ENCODE measurements at places on chromosomes 6 and 20.

- DNase-seq, result no peak
Observed at GRCh38 chr6:44117397-44118128, 9.7 kb downstream of the MRPL14 start.

DNA sequence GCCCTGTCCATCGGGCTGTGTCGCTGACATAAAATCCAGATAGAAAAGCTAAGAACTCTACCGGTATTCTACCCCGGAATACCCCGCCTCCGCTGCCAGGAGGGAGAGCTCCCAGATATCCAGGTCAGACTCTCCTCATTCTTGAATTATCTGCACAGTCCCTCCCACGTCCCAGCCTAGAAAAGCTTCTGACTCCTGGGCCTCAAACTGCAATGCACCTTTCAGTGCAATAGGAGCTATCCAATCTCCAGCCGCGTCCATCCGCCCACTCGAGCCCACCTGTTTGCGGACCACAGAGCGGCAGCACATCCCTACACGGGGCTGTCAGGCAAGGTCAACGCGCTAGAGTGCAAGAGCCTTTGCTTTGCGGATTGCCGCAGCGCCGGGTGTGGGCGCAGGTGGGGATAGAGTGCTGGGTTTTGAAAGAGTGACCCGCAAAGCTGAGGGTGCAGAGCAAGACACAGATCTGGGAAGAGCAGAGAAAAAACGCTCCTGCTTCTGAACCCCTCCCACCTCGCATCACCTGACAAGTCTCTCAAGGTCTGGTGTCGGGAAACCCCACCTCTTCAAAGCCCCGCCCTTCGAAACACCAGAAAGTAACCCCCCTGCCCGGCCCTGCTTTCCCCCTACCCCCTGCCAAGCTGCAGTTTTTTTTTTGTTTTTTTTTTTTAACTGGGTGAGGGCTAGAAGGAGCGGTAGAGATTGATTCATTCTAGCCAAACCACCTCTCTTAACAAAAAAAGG lies 1.3 kb downstream of the TAPBP start:
- DNase-seq, result peak; percentile 81

DNA sequence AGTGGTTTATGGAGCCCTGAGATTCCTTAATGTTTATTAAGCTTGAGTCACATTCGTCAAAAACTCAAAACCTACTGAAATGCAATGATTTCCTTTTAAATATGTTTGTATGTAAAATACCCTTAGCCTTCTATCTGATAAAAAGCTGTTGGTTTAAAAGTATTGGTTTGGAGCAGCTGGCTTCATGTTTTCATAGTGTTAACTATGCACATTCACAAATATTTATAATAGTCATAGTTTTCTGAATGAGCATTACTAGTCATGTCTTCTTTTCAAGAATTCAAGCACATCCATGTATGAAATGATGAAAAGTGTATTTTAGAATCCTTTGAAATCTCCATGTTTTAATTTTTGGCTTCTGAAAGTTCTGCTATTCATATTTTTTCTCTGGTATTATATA lies 558.6 kb downstream of the UTRN start:
- DNase-seq, result no peak

DNA sequence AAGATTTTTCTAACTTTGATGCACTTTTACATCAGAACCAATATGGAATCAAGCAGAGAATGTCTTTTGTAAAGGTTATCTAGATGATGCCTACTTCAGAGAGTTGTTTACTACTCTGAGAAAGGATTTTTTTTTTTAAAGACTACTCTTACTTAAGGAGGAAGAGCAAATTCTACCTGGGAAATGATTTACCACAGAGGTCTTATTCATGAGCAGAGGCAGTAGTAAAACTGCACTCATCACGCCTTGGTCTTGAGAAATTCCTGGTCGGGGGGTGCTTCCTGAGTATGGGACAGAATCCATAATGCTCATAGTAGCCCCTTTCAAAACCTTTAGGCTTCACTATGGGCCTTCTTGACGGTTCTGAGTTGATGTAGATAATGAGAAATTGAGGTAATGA lies 241.8 kb upstream of the PREP start:
- no peak for DNase-seq

DNA sequence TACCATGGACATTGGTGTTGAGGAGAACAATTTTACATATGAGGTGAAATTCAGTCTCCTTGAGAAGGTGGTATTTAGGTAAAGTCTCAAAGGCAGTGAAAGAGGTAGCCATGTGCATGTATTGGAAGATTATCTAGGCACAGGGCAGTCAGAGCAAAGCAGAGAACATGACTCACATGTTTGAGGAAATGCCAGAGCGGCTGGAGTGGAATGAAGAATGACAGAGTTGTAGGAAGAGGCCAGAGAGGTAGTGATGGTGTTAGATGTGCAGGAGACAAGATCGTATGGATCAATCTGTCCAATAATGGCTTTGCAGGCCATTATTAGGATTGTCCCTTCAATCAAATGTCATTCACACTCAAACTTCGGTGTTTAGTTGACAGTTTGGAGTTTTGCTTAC lies 449.4 kb upstream of the PTCHD4 start:
- DNase-seq, result no peak

DNA sequence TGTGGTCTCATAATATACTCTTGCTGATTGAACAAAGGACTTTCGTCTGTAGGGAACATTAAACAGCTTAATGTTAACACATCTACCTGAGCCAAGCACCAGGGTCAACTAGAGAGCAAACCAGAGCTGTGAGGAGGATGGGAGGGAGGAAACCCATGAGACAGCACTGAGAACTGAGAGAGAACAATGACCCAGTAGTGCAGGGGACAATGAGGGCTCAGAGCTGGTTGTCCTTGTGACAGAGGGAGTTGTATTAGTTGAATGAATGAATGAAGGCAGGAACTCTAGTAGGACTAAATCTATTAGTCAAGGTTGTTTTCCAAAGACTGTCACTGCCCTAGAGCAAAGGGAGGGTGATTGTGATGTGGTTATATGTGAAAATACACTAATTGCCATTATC lies 28.2 kb upstream of the GSTA4 start:
- no peak for DNase-seq

- DNase-seq, result no peak
Observed at GRCh38 chr6:148306286-148306685, 36.4 kb upstream of the SASH1 start.

- no peak for DNase-seq
Observed at GRCh38 chr20:51272401-51272800, 249.5 kb upstream of the KCNG1 start.

- DNase-seq, result no peak
Observed at GRCh38 chr6:57432919-57433684, 115.7 kb downstream of the PRIM2 start.

GRCh38 chr20:13284830-13285229 lies 63.8 kb downstream of the ISM1 start:
- no peak for DNase-seq

DNA sequence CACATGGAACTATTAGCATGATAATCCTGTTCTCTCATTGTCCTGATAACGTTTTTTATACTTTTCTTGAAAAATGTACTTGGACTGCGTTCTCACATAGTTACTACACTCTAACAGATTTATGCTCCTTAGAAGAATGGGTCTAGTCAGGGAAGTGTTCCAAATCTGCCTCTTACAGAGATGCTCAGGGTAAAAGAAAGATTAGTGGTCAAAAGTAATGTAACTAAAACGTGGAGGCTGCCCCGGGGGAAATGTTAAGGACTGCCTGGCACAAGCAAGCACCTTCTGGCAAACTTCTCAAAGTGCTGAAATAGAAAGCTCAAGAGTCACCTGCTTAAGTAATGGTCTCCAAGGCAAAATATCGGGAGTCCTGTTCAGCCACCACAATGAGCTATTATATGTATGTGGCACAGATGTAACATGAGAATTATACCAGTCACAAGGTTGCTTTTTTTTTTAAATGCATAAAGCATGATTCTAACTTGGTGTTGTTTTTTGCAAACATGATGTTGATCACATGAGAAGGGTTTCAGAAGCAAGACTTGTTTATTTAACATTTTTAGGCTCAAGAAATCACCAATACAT lies 244.5 kb upstream of the JARID2 start:
- DNase-seq, result no peak

- DNase-seq, result no peak
Observed at GRCh38 chr20:1848373-1848772, 46.8 kb upstream of the SIRPA start.

DNA sequence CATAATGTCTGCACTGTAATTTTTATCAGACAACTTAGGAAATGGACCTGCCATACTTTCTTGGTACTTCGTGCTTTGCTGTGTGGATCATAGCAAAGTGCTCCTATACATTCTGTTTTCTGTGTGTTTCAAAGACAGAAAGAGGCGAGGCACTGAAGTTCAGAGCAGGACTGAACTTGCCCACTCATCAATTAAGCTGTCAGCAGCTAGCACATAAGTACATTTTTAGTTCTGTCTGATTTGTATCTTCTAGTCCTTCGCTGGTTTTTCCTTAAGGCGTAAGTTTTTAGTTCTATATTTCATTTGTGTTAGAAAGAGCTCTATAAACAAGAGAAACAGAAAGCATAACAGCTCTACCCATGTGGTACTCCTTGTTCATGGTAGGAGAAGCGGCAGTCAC lies 42.1 kb downstream of the MAP3K4 start:
- DNase-seq, result no peak

GRCh38 chr20:57794600-57795341 lies 85.0 kb upstream of the PMEPA1 start:
- DNase-seq, result no peak

DNA sequence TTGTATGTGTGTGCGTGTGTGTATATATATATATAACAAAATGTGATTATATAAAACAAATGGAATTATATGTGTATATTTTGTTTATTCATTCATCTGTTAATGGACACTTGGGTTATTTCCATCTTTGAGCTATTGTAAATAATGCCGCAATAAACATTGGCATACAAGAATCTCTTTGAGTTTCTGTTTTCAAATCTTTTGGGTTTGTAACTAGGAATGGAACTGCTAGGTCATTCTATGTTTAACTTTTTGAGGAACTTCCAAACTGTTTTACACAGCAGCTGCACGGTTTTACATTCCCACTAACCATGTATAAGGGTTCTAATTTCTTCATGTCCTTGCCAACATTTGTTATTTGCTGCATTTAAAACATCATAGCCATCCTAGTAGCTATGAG lies 39.9 kb upstream of the TGM2 start:
- DNase-seq, result no peak

DNA sequence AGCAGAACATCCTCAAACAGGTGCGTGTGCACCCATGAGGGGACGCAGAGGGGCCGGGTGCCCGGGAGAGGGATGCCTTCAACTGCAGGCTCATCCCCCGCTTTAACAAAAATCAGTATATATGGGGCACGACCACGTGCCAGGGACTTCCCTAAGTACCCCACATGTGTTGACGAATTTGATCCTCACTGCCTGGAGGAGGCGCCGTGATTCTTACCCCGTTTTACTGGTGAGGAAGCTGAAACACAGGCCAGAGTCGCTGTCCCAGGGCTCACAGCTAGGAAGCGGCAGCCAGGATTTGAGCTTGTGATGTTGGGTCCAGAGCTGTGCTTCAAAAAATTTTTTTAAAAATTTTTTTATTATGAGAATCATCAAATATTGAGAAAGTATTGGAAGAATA lies 44.8 kb downstream of the ITPR3 start:
- no peak for DNase-seq

DNA sequence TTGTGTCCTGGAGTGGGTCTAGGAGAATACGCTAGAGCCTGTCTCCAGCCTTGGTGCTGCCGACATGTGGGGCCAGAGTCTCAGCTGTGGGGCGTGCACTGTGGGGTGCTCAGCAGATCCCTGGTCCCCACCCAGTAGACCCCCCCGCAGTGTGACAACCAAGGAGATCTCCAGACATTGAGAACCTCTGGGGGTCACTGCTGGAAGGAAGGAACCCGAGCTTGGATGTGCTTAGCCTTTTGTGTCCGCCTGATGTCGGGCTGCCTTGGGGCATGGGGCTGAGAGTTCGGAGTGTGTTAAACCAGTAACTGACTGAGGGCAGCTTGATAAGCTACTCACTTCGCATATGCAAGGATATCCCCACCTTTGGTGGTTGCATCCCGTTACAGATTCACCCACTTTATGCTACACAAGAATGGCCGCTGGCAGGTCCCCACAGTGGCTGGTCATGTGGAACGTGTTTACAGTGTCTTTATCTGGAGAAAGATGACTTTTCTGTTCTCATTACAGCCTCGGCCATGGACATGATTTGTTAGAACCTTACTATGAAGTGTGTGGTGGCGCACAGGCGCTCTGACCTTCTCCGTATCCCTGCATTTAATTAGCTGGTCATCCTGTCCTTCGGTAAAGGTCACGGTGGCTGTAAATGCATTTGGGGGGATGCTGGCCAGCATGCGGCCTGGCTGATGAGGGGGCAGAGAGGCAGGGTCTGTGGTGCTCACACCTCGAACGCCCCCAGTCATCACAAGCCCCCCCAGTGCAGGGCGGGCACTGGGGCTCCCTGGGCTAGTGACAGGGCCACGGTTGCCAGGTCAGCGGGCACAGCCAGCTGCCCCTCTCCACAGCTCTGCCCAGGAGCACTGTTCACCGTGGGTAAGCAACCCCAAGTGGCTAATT lies 366.8 kb downstream of the TAF4 start:
- no peak for DNase-seq

- no peak for DNase-seq
Observed at GRCh38 chr20:42406826-42407225, 782.9 kb downstream of the PTPRT start.

DNA sequence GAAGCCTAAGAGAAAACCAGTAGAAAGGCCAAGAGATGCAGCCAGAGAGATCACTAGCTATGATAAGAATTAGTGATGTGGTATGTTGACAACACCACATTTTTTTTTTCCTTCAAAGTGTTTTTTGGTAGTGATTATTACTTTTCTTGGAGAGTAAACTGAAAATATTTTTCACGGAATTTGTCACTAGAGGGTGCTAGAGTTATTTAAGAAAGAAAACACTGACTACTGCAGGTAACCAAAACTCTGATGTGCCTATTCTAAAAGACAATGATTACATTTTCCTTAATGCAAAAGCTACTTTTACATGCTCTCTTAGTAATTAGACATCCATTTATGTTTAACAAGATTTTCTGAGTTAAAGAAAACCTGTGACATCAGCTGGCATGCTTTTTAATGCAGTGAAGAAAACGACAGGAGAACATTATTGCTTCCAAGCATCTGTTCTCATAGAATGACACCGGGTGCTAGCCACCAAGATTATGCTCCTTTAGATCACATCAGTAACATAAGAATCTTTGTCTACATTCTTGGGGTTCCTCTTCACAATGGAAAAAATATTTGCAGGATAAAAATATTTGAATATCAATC lies 28.8 kb downstream of the RWDD2A start:
- DNase-seq, result peak; percentile 21

DNA sequence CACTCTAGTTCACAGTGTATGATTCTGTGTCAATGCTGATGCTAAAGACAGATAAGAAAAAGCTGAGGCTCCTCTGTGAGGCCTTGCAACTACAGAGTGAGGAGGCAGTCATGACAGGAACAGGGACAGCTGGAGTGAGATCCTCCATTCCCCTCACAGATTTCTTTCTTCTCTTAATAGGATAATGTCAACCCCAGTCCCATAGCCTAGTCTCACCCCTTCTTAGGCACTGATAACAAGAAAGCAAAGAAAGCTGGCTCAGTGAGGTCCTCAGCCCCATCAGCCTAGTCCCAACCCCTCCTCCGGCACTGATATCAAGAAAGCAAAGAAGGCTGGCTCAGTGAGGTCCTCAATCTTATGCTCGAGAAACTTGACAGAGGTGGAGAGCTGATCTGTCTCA lies 2.1 kb upstream of the PTCHD4 start:
- DNase-seq, result no peak

- DNase-seq, result no peak
Observed at GRCh38 chr20:3679749-3680700, 1.8 kb downstream of the ADAM33 start.

GRCh38 chr6:25995507-25995906 lies 32.9 kb downstream of the TRIM38 start:
- DNase-seq, result no peak

Data from NCI-H2227 treated with DMSO at 0.1 percent for 48 hours (cell line).